ENCODE measurements at places on chromosomes 16 and 17. TPM values are rescaled to one million over a fixed set of nuclear protein-coding genes. Genes with fewer than 3 reads are reported as not detected.

The CCL11 gene
- total RNA-seq = not detected

The TMC6 gene
- total RNA-seq = 72.3 TPM

The MRPL58 gene
- 29.3 TPM for total RNA-seq

The PLCG2 gene
- 9.5 TPM for total RNA-seq
